Neural crest cell (in vitro differentiated cells): ENCODE measurements at places on chromosomes 3 and 15. TPM values are rescaled to one million over a fixed set of nuclear protein-coding genes. Genes with fewer than 3 reads are reported as not detected.

Gene SERPINI2
- 0.56 and 0.86 TPM in 2 replicates for total RNA-seq

Gene RAB27A
- 5.9 and 6.5 TPM in 2 replicates for total RNA-seq

Gene EOMES
- total RNA-seq = not detected in 2 replicates

Gene CTSH
- 6.5 and 7.3 TPM in 2 replicates for total RNA-seq

Gene ZIC4
- total RNA-seq = 4.5 and 6.1 TPM in 2 replicates

Gene CDHR4
- 0.12 and 0.16 TPM in 2 replicates for total RNA-seq

Gene SKOR1
- total RNA-seq = 0.36 and 0.49 TPM in 2 replicates

Gene SPINT1
- total RNA-seq = 1.0 and 1.3 TPM in 2 replicates

Gene ZNF662
- total RNA-seq = not detected in 2 replicates

Gene MYO5C
- 7.7 and 7.8 TPM in 2 replicates for total RNA-seq

Gene SCN11A
- 0.48 and 0.63 TPM in 2 replicates for total RNA-seq

Gene GOLGA8B
- total RNA-seq = 45.9 and 52.2 TPM in 2 replicates

Gene MYZAP
- total RNA-seq = 0.28 TPM in 1 of 2 replicates, not detected in the other

Gene PLA2G4E
- not detected in 2 replicates for total RNA-seq

Gene PIF1
- 53.2 and 62.7 TPM in 2 replicates for total RNA-seq

Gene SH2D7
- not detected in 2 replicates for total RNA-seq

Gene TPM1
- total RNA-seq = 67.5 and 71.0 TPM in 2 replicates

Gene CACNA1D
- 1.1 and 2.3 TPM in 2 replicates for total RNA-seq

Gene STAG1
- total RNA-seq = 44.2 and 47.0 TPM in 2 replicates

Gene DPPA2
- total RNA-seq = 0.86 and 1.1 TPM in 2 replicates

Gene CIDEC
- total RNA-seq = not detected in 2 replicates

Gene HRG
- total RNA-seq = not detected in 2 replicates

Gene LRRC31
- not detected in 2 replicates for total RNA-seq

Gene CHRD
- 3.2 and 4.0 TPM in 2 replicates for total RNA-seq

Gene PLCB2
- total RNA-seq = 8.7 and 8.8 TPM in 2 replicates

Gene ACAP2
- 35.7 and 37.8 TPM in 2 replicates for total RNA-seq

Gene DNAJC19
- 54.6 and 63.0 TPM in 2 replicates for total RNA-seq

Gene AMT
- 10.2 and 14.0 TPM in 2 replicates for total RNA-seq

Gene IL17RC
- 6.0 and 7.3 TPM in 2 replicates for total RNA-seq
